Right cardiac atrium (tissue), 5 donors: ENCODE measurements at places on chromosomes 11 and 22. TPM values are rescaled to one million over a fixed set of nuclear protein-coding genes. Genes with fewer than 3 reads are reported as not detected.
A peak's percentile ranks its signal among the peaks of the same experiment; 100 is the strongest.

- DNase-seq: no peak
These were observed 11.5 kb downstream of the CCDC117 start for GRCh38 chr22:28783786-28784671.

DNA sequence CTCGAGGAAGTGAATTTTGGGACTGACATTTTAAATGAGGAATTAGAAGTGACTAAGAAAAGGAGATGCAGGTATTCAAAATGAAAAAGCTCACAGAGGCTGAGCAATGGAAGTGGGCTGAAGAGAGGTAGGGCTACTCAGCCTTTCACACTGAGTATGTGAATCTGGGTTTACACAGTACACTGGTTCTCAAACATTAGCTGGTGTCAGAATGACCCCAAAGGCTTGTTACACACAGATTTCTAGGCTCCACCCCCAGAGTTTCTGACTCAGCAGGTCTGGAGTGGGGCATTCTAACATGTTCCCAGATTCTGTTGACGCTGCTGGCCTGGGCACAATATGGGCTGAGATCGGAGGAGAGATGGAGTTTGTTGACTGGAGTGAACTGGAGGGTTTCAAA, 32.8 kb downstream of the CADM1 start:
- DNase-seq: peak; percentile 20

Gene OR10A2
- not detected for total RNA-seq

Gene VPS37C
- 25.4 TPM for total RNA-seq

DNA sequence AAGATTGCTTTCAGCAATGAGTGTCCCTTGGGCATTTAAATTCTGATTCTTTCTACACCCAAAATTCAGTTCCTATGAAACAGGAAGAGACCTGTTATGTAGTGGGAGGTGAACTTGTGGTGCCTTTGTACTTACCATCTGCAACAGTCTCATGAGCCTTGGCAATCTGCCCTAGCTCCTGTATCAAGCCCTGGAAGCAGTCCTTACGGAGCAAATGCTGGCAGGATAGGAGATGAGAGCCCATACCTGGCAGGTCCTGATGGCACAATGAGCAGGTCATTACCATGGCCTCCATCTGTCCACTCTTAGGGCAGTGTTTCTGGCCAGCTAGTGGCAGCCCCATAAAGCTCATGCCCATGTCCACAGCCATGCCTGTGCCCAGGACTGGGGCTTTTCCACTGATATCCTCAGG, 10.8 kb downstream of the TRIM66 start:
- peak; percentile 37 for DNase-seq

Gene KIRREL3
- total RNA-seq: 0.74 TPM

GRCh38 chr11:45733176-45733575, 67.8 kb upstream of the CHST1 start:
- DNase-seq: no peak

DNA sequence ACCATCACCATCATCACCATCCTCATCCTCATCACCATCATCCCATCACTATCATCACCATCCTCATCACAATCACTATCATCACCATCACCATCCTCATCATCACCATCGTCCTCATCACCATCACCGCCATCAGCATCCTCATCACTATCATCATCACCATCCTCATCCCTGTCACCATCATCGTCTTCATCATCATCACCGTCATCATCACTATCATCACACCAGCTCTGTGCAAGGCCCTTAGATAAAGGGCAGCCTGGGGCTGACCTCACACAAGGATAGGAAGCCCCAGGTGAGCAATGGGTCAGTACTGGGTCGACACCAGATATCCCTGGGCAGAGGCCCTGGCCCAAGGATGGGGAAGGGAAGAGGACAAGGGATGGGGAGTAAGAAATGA, 16.1 kb downstream of the RTN4R start:
- DNase-seq: no peak

DNA sequence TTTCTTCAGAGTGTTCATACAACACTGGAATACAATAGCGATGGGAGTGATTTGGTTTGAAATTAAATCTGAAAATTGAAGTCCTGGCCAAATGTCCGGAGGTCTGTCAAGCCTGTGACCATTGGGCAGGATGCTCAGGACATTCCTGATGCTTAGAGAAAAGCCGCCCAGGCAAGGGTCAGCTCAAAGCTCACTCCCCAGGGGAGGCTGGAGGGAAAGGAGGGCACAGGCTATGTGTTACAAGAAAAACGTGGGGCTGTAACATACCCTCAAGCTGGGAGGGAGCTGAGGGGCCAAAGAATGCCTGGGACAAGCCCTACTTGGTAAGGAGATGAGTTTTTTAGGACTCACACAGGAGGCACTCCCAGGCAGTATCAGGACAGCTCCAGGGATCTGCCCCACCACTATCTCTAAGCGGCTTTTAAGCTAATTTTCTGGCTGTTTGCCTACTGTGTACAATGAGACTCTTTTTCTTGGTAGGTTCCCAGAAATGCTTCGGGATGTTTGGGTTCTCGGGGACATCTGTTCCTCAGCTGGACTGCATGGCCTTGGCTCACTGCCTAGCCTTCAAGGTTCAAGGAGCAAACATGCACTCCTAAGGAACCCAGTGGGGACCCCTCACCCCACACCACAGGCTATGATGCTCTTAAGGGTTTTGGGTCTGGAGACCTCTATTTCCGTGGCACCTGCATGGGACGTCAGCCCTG, 500.1 kb downstream of the BRD1 start:
- no peak for DNase-seq

DNA sequence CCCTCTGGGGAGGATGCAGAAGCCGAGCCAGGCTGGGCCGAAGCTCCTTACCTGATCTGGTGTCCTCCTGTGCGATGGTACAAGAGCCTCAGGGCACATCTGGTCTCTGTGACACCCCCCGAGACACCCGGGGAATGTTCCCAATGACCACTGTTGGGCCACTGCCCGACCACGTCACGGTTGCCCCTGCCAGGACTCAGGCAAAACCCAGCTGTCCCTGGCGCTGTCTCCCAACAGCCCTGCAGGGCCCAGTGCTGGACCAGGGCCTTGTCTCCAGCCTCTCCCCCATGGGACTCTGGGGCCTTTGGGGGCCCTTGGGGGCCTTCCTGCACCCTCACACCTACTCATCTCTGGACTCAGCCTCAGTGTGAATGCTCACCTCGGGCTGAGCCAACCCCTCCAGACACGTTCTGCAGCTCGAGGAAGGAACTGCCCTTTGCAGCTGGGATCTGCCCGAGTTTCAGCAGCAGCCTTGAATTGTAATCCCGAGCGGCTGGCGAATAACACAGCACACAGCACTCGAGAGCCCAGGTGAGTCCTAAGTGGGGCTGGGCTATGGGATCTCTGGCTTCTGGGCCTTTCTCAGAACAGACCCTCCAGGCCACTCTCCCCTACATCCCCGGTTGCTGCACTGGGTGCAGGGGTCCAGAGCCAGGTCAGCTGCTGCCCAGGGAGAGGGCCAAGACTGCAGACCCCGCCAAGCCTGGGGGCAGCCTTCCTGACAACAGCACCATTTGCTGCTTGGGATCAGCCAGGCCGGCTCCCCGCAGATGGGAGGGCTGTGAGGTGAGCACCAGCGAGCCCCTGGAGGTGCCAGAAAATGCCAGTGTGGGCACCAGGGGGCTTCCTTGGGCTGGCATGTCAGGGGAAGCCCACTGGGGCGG, 39.8 kb downstream of the RTN4R start:
- peak; percentile 57 for DNase-seq

Gene KCTD21
- total RNA-seq: 8.4 TPM

- peak; percentile 62 for DNase-seq
These were observed 135.8 kb downstream of the TEAD1 start for GRCh38 chr11:12809864-12810567.

Gene NDUFC2
- 276 TPM for total RNA-seq

- DNase-seq: peak; percentile 57
These were observed 75.7 kb downstream of the KIAA1671 start for GRCh38 chr22:25027959-25028840.

DNA sequence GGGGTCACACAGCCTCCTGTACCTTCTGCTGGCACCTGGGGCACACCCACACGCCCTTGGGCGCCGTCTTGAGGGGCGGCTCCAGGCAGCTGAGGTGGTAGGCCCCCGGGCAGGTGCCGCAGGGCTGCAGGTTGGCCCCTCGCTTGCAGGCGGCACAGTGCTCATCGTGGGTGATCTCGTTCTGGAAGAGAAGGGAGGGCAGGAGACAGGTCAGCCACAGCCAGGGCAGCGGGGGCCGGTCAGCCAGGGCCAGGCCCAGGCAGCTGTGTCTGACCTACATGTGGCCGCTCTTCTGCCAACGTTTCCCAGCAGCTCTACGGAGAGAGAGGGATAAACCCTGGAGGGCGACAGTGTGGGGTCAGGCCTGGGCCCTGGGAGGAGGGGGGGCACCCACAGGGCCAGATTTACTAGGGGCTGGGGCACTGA, 121.9 kb downstream of the PHF21B start:
- DNase-seq: no peak

DNA sequence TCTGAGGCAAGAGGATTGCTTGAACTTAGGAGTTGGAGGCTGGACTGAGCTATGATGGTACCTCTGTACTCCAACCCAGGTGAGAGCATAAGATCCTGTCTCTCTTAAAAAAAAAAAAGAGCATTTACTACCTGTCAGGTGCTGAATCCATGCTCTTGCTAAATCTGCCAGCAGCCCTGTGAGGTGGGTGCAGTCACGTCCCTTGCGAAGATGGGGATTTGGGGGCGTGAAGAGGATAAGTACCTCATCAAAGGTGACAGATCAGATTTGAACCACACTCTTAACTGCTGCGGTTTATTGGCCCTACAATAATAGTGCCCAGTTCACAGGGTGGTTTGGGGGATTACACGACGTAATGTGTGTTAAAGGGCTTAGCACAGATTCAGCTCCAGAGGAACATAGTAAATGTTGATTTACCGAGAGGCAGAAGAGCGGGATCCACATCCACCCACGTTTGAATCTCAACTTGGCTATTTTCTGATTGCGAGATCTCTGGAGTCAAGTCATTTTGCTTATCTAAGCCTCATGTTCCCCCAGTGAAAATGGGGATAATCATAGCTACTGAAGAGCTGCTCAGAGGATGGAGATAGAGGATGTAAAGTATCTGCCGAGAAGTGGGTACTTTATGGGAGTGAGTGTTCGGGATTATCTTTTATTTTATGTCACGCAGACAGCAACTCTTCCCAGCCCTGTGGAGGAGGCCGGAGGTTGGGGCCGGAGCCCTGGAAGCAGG, 28.1 kb upstream of the LRRC10B start:
- no peak for DNase-seq

GRCh38 chr11:130122141-130122575, 37.4 kb upstream of the ST14 start:
- DNase-seq: no peak

Gene GVQW3
- total RNA-seq: 2.3 TPM

- DNase-seq: no peak
These were observed 300.9 kb downstream of the TENM4 start for GRCh38 chr11:79139900-79140299.

DNA sequence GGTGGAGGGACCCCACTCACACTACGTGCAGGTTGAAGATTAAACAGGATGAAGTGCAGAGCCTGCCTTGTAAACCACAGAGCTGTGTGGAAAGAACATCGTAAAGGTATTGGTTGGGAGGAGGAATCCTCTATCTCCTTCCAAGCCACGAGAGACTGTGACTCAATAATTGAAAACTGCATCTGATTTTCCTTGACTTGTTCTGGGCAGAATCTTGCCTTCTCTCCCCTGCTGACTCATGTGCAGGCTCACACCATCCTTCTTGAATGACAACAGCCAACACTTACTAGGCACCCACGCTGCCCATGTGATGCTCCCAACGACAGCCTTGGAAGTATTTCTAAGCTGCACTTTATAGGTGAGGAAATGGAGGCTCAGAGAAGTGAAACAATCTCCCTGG, 563.0 kb downstream of the MIAT start:
- no peak for DNase-seq

Gene PGGHG
- 9.9 TPM for total RNA-seq

DNA sequence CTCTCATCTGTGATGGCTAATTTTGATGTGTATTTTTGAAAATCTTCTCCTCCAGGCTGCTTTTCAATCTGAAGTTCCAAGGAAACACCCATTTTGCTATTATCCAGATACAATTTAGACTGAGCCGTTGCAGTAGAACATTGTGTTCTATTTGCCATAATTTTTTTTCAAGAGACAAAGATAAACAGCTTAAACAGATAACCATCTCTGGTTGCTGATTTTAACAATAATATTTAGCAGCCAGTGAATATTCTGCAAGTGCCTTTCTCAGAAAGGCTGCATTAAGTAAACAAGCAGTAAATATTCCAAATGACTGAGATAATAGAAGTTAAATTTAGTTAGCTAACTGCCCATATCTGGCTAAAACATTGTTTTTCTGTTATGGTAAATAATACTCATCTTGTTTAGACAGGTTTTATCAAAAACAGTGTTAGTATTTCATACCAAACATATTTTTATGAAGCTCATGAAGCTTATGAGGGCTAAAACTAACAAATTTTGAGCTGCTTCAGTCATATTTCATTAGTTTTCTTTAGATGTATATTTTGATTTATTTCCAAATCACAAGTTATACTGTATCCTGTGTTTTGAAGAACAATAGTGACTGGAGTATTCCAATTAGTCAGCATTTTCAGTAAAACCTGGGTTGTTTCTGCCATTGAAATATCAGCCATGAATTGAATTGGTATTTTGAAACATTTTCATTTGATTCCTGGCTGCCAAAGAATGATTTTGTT, 206.7 kb downstream of the SBF2 start:
- no peak for DNase-seq

Gene MS4A6A
- 63.0 TPM for total RNA-seq

Gene CNTF
- 0.91 TPM for total RNA-seq

DNA sequence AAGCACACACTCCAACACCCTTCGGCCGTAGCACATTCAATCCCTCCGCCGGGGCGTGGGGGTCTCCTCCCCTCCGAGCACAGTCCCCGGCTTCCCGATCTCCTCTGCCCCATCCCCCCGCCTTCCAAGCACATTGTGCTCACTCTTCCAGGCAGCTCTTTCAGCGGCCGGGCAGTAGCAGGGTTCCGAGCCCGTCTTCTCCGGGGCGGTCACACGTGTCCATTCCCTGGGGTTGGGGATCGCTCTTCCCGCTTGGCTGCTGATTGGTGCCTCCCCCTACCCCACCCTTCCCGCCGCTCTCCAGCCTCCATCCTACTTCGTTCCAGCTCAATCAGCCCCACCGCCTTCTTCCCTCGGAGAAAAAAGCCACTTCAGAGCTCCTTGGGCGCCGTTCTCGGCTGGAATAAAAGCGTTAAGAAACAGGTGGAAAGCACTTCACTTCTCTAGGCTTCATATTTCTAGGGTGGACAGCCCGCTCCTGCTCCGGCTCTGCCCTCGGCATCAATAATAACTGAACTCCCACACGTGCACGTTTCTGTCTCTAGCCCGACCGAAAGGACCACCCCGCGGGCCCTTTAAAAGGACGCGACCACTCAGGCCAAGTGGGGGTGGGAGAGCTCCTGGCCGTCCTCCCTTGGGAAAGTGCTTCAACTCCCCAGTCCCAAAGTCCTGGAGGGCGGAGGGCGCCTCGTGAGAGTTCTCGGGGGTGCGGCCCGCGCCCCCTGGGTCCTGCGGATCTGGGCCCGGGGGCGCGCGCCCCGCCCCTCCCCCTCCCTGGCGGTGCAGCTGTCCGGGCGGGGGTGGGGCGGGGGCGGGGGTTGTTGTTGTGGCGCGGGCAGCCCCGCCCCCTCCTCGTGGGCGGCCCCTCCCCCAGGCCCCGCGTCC, 464 bp upstream of the CECR2 start:
- DNase-seq: peak; percentile 58
